MV-4-11 (cell line): ENCODE measurements at places on chromosomes 16 and 17.

DNA sequence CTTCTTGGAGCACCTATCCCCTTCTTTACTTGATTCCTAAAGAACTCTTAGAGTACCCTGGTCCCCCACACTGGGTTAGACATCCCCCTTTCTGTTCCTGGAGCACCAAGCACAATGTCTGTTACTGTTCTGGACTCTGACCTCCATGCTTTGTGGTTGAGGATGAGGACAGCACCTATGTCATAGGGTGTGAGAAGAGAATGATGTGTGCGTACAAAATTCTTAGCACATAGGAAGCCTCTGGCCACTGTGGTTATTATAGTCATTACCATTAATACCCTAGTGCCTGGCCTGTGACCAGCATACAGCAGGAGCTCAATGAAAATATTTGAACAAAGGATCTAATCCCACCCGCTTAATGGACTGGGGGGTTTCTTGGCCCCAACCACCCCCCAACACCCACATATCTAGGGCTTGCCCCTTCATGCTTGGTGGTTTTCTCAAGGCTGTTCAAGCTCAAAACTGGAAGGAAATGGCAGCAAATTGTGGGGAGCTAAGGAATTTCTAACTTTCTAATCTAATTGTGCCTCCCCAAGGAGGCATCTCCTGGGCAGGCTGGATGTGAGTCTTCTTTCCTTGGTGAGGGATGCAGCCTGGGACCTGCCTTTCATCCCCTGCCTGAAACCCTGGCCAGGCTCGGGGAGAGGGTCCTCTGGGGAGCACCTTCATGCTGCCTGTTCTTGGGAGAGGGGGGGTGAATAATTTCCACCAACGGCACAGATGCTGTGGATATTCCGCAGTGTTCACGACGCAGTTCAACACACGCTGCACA lies 1.5 kb upstream of the CMIP start:
- DNase-seq, result no peak

GRCh38 chr17:7043497-7044198 lies at the start of gene SLC16A11:
TSS of gene SLC16A11 (minus strand) at chr17:7044092. CDS start at chr17:7043513, 579 bp downstream.
- no peak for DNase-seq

DNA sequence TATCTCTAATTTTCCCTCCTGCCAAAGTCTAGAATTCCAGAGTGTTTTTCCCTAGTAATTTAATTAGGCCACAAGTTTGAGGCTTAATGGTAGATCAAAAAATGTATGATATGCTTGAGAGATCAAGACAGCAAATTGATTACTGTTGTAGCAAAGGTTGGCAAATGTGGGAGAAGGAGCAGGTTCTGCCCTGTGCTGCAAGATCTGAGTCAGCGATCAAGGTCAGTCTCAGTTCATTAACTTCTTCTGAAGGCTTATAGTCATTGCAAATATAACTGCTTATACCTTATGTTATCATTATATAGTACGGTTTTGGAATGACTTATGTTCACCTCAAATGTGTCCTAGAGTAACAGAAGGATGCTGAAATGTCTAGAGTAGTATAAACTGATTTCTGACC lies 231.1 kb upstream of the TBX2 start:
- DNase-seq, result no peak

- DNase-seq, result no peak
Observed at GRCh38 chr16:48206594-48207242, 37.4 kb upstream of the LONP2 start.

- DNase-seq, result peak; percentile 40
Observed at GRCh38 chr16:17470908-17471718, at the start of gene XYLT1. TSS of gene XYLT1 (minus strand) at chr16:17470960. CDS start at chr16:17470796, 164 bp downstream.

- DNase-seq, result no peak
Observed at GRCh38 chr16:64445649-64446048, 676.2 kb downstream of the CDH11 start.

DNA sequence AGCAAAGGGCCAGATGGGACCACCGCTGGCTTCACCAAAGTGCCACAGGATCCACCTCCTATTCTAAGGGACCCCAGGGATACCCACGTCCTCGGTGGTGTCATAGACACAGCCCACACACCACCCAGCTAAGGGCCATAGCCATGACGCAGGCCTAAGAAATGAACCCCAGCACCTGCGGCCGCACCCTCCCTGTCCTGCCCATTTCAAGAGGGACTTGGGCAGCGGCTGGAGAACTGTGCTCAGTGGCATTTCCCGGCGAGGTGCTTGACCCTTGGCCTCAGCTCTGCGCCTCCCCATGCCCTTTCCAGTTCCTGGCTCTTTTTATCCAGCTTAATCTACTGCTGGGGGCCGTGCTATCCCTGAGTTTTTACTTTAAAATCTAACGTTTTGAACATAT lies 27.3 kb downstream of the ZNF778 start:
- no peak for DNase-seq

DNA sequence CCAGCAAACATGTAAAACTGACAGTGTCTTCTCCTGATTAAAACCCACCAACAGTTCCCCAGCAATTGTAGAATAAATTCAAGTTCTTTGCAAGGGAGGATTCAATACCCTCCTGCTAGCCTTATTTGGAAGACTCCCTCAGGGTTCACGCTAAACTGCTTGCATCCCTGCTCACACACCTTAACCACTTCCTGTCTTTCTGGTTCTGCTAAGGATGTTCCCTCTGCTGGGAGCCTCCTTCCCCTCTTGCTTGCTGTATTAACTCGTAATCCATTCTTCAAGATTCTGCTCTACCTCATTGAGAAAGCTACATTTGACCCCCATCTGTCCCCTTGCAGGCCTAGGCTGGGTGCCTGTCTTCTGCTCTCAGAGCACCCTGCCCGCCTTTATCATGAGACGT lies 2.3 kb upstream of the SHISA6 start:
- no peak for DNase-seq

DNA sequence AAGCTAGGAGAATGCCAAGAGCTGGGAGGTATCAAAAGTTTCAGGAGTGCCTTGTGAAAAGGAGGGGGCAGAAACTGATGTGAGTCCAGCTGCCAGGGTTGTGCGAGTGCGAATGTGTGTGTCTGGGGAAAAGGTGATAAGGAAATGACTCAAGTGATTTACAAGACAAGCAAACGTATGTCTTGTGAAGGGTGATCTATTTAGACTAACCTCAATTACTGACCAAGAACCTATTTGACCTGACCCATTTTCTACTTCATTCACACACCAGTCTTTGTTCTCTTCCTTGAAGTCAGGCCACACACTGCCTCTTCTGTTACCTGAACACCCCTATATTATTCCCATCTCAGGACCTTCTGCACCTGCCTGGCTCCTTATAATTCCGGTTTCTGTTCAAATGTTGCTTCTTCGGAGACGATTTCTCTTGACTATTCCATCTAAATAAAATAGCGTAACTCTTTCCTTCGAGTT lies 1.0 kb downstream of the GDE1 start:
- DNase-seq, result no peak

- DNase-seq, result no peak
Observed at GRCh38 chr17:32033223-32033622, 26.0 kb downstream of the LRRC37B start.

GRCh38 chr16:87190288-87191230 lies 126.6 kb downstream of the C16orf95 start:
- no peak for DNase-seq

DNA sequence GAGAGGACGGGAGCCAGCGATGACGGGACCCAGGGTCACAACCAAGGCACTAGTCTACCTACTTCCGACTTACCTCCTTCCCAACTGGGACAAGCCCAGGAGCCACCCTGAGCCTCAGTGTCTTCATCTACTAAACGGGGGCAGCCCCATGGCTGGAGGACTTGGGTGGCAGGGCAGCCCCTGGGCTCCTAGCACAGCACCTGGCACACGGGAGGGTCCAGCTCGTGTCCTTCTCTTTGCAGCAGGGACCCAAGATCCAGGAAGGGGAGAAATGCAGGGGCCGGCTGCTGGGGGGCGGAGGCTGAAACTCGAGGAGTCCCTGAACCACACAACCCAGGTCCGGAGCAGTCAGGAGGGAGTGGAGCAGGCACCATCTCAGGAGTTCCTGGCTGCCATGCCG lies 63.2 kb downstream of the ABR start:
- no peak for DNase-seq

GRCh38 chr17:79981090-79981489 lies 54.6 kb downstream of the TBC1D16 start:
- DNase-seq, result no peak

DNA sequence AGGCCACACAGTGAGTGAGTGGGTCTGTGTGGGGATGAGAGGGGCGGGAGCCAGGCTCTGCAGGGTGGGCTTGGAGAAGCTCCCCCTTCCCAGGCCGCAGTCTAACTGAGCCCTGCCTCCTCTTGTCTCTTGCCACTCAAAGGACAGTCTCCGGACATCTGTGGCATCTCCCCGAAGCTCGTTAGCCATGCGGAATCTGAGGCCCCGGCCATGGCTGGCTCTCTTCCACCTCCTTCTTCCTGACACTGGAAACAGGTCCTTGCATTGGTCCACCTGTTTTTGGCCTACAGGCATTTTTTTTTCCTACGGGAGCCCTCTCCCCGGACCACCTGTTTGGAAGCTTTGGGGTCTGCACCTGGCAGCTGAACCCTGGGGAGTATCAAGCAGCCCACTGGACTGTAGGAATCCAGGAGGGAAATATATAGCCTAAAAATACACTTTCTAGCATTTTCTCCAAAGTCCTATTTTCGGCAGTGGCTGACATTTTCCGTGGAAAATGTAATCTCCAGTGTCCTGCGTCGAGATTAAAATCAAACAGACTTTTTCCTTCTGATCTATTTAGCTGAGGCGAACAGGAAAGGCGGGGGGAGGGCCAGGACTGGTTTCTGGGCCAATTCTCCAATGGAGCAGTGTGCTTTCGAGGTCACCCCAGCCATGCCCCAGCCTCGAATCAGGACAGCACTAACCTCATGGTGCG lies 9.1 kb downstream of the ATP2A3 start:
- no peak for DNase-seq

GRCh38 chr17:21248500-21248899 lies 4.7 kb downstream of the NATD1 start:
- no peak for DNase-seq

- peak; percentile 53 for DNase-seq
Observed at GRCh38 chr16:55154956-55155355, 169.0 kb upstream of the IRX6 start.

GRCh38 chr17:65583921-65584603 lies 22.6 kb upstream of the AXIN2 start:
- DNase-seq, result no peak

DNA sequence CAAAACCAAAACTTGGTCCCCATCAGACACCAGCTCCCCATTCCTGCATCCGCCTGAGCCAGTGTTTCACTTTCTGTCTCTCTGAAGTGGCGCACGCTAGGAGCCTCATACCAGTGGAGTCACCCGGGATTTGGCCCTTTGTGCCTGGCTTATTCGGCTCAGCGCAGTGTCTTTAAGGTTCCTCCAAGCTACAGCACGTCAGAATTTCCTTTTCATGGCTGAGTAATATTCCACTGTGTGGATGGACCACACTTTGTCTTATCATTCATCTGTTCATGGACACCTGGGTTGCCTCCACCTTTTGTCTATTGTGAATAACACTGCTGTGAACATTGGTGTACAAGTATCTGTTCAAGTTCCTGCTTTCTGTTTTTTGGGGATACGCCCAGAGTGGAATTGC lies 45.2 kb upstream of the CHMP6 start:
- DNase-seq, result no peak

DNA sequence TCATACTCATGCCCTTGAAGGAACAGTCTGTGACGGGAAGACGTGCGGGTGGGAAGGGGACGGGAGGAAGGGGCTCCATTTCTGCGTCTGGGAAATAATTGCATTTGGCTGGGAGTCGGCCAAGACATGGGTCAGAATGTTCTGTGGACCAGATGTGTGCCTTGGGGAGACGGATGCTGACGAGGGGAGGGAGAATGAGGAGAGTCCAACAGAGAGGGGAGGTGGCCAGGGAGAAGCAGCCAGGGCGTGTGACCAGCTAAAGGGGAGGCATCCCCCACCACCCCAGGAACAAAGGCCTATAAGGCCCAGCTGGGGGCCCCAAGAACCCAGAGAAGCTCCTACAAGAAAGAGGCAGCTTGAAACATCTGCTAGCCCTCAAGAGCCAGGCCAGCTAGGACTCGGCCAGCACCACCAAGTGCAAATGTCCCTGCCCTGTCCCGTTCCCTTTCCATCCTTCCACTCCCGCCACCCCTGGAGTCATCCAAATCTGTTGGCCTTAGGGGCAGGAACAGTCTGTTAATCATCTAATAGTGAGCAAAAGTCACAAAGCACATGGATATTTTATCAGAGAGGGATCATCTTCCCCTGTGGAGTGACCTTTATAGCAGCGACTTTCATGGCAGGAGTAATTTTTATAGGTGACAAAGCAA lies 42.5 kb upstream of the BCO1 start:
- no peak for DNase-seq

DNA sequence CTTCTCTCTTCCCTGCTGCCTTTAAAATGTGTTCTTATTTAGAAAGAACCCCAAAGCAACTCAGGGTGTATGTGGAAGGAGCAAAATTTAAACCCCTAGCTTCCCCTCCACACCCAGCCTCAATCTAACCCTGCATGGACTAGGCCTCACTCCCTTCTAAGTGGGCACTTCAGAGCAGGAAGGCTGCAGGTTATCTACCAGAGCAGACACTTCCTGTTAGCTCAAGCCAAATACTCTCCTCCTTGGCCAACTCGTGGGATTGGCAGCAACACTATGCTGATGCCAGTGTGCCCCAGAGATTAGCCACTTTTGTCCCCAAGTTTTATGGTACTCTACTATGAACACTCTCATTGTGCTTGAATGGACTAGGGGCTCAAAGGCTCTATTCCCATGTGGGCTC lies 35.6 kb downstream of the CCDC42 start:
- DNase-seq, result no peak

- no peak for DNase-seq
Observed at GRCh38 chr17:63819585-63820537, 7.4 kb upstream of the PSMC5 start.

DNA sequence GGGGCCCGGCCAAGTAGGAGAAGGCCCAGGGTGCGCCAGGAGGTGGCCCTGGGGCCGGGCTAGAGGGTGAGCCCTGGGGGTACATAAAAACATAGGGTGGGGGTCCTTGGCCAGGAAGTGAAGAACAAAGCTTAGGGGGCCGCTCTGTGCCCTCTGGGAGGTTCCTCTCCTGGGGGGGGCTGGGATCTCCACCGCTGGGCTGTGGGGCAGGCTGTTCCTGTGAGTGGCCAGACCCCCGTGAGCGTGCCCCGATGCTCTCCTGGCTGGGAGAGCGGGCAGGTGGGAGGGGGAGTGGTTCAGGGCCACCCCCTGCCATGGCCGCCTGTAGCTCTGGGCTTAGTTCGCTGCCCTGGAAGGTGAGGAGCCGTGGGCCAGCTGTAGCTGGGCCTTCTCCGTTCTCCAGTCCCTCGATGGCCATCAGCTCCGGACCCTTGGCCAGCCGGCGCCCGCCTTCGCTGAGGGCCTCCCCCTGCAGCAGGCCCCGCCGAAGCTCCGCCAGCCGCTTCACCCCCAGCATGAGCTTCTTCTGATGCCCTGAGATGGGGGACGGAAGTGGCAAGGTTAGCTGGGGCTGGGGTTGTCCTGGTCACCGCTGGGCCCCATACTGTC lies 12.5 kb downstream of the CASKIN2 start:
- DNase-seq, result no peak

- no peak for DNase-seq
Observed at GRCh38 chr17:72372185-72372584, 251.4 kb downstream of the SOX9 start.

DNA sequence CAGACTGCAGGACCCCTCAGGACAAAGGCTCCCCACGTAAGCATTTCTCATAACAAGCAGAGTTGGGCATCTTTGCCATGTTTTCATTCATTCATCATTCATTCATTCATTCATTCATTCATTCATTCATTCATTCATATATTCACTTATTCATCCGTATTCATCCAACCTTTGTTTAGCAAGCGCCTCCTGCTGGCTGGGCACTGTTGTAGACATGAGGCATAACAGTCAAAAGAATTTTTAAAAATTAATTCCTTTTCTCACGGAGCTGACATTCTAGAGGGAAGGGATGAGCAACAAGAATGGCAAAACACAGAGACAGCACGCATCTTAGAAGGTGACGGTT lies 351.7 kb upstream of the TNRC6C start:
- DNase-seq, result no peak

GRCh38 chr17:7023576-7024401 lies 939 bp downstream of the BCL6B start:
- DNase-seq, result peak; percentile 97
